ENCODE measurements at places on chromosomes 4 and X.

DNA sequence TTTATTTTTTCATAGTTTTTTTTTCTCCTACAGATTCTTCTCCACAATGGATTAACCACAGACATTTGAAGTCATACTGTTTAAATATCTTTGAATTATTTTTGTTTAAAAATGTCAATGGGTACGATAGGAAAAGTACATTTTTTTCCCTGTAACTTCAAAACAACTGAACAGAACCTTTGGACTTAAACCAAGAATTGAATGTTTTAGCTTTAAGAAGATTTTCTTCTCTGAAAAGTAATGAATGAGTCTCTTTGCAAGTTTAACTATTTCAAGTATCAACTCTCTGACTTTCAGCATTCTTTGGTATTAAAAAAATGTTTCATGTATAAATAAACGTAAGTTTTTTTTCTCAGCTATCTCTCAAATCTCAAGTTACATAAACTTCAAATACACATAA, 364.3 kb downstream of the FBXO8 start:
- DNase-seq: no peak

DNA sequence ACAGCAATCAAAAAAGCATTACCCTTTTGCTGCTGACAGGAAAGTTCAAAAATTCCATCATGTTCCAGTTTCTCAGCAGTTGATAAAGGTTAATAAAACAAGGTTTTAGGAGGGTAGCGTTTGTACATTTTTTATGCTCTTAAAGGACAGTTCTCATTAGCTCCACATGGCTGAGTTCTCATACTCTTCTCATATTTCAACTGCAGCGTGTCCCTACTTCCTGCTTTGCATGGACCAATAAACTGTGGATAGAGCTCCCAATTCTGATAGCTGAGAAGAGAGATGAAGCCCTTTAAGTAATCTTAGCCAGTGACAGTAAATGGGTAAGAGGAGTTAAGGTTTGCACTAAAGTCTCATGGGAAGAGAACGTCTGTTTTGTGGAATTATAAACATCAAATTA, 53.5 kb downstream of the SPANXA2 start:
- no peak for DNase-seq

- DNase-seq: no peak
Measured at GRCh38 chr4:186551849-186552248, 3.5 kb downstream of the MTNR1A start.

DNA sequence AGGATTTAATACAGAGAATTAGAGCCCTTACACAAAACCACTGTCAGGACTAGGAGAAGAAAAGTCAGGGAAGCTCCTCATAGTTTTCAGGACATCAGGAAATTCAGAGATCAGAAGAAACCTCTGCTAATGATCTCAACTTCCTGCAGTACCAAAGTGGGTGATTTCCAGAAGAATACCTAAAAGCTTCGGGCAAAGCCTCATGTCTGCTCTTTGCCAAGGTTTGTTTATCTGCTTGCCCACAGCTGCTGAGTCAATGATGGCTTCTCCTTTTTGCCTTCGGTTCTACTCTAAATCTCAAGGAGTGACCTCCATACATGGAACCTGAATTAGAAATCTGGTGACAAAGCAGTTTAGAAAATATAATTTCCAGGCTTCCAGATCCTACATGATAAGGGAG, 68.4 kb downstream of the USP38 start:
- DNase-seq: no peak

DNA sequence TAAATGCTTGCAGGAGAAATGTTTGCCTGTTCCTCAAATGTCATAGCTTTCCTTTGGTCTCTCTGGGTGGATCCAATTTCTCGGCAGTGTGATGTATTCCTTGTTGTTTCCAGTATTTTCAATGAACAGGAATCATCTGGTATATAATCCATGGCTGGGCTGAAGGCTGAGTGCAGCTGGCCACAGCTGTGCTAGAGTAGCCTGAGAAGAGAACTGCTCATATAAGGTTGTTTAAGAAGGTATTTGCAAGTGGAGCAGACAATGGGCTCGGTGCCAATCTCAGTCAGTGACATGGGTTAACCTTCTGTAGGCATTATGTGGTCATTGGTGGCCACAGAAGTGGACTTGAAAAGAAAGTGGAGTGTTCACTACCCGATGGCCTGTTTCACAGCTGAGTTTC, 390.3 kb downstream of the SPRY1 start:
- no peak for DNase-seq

DNA sequence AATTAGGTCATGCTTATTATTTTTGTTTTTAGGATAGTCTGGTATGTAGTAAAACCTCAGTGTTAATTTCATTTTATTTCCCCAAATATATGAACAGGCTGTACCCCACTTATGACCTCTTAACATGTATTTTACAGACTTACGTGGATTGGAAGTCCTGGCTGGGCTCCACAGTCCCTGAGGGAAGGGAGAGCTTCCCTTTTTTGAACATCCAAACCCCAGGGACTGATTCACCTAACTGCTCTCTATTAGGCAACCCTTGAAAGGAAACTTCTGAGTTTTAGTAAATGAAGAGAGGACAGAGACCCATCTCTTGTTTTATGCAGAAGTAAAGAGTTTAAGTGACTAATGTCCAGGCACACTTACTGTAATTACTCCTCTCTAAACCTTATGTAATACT, 233.1 kb upstream of the SPRY1 start:
- DNase-seq: no peak

DNA sequence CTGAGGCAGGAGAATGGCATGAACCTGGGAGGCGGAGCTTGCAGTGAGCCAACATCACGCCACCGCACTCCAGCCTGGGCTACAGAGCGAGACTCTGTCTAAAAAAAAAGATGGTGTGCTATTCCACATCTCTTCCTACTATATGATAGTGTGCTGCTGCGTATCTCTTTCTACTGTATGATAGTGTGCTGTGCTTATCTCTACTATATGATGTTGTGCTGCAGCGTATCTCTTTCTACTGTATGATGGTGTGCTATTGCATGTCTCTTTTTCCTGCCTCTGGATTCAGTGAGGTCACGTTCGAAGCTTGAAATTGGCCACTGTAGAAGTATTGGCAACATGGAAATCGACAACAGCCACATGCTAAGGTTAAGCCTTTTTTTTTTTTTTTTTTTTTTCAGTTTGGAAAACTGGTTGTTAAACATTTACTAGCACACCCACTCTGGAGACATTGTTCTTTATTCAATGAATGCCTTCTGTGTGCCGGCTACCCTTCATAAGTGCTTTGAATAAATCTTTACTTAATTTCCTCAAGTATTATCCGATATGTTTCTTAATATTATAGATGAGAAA, 31.0 kb downstream of the ARFIP1 start:
- DNase-seq: no peak

DNA sequence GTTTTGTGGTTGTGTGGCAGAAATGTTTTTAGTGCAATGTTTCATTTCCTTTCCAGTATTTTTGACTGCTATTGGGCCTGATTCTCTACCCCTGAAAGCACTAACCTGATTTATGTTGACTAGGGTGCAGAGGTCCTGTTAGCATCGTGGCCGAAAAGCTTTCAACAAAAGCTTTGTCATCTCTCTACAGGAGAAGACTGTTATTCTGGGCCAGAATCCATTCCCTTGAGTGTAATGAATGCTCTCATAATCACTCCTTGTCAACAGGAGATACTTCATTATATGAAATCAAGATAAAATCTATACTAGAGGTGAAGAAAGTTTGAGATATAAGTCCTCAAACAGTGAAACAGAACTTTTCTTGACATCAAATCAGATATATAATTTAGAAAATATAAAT, 195.5 kb downstream of the ZNF330 start:
- no peak for DNase-seq

DNA sequence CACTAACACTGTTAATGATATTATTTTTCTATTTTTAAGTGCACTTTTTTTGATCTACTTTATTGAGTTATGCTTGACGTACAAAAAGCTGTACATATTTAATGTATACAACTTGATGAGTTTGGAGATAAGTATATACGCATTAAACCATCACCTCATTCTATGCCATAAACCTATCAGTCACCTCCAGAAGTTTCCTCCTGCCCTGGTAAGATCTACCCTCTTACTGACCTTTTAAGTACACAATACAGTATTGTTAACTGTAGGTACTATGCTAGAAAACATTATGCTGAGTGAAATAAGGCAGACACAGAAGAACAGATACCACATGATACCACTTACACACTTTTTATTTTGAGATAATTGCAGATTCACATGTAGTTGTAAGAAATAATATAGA, 36.9 kb downstream of the INTS6L start:
- no peak for DNase-seq

- DNase-seq: no peak
Measured at GRCh38 chr4:96356591-96357370, 516.9 kb downstream of the PDHA2 start.

DNA sequence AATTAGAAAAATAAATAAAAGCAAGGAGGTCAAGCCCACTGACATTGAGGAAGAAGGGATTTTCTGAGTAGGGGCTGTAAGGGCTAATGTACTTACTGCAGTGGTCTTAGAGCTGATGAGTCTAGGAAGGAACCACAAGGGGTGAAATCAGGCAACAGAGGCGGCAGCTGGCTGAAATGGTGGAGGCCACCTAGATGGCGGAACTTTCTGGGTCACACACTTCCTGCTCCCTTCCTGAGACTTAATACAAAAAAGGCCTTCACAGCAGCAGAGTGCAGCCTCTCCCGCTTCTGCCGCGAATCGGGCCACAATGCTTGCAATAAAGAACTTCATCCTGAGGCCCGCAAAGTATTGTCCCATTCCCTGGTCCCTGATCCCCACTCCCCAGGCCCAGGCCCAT, 15.4 kb downstream of the SNX12 start:
- DNase-seq: no peak

GRCh38 chrX:145553702-145554101, 263.9 kb upstream of the SLITRK2 start:
- no peak for DNase-seq

- no peak for DNase-seq
Measured at GRCh38 chr4:60656171-60656570, 544.0 kb upstream of the ADGRL3 start.

- DNase-seq: no peak
Measured at GRCh38 chr4:145302725-145303124, 122.3 kb upstream of the OTUD4 start.

GRCh38 chr4:153140294-153140693, 63.9 kb upstream of the TRIM2 start:
- no peak for DNase-seq

- DNase-seq: no peak
Measured at GRCh38 chr4:30866346-30866745, 146.2 kb downstream of the PCDH7 start.

DNA sequence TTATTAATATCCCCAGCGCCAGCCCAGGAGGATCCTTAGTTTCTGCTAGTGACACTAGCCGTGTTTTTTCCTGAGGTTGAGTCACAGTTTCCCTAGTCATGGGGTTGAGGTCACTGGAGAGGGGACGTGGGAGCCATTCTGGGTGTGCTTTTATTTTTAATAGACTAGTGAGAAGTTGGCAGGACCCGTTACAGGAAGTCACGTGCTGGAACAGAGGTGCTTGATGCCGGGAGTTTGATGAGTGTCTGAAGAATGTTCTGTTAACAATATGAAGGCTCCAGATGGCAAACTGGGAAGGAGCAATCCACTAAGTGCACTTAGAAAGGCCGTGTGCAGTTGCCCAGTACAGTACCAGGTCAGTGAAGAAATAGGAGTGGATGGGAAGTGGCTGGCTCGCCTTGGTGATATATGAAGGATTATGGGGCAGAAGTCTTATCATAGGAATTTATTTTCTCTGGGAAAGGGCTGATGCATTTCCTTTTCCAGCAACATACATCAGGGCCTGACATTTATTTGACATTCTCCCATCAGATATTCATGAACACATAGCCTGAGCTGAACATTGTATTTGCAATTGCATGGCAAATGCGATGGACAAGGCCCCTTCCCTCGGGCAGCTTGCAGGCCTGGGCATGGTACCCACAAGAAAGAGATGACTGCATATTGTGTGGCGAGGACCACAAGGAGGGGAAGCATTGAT, 291.8 kb downstream of the FBXW7 start:
- DNase-seq: no peak

- DNase-seq: no peak
Measured at GRCh38 chr4:47664051-47664826, 173.6 kb downstream of the CORIN start.

- DNase-seq: no peak
Measured at GRCh38 chrX:7972586-7972985, 45.4 kb upstream of the PNPLA4 start.
